ENCODE measurements at places on chromosomes 1 and 21.

DNA sequence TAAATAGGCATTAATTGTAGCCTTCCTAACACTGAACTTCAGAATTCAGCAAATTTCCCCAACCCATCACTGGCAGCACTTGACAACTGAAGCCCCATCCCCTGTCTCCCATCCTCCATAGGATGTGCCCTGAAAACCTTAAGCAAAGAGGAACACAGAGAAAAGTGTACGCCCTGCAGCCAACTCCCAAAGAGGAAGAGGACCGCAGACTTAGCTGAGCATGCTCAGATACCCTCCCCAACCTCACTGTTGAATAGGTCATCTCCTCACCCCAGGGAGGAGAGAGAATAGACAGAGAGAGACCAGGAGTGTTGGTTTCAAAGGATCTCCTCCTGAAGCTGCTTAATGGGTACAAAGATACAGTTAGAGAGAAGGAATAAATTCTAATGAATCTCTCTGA, 50.5 kb downstream of the CD2 start:
- no peak for DNase-seq

DNA sequence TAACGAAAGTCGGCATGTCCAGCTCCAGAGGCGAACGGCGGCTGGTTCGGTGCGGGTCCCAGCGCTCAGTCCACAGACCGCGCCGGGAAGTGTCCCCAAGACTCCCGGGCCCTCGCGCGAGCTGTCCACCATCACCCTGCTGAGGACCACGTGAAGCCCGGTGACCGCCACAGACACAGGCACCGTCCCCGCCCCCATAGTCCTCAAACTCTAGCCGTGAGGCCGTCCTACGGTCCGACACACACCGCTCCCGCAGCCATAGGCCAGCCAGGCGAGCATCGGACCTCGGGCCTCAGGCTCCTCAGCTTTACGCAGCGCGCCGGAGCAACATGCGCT, 535 bp downstream of the SETD4 start:
- DNase-seq, result no peak

GRCh38 chr1:197638316-197638715, 137.0 kb downstream of the DENND1B start:
- no peak for DNase-seq

DNA sequence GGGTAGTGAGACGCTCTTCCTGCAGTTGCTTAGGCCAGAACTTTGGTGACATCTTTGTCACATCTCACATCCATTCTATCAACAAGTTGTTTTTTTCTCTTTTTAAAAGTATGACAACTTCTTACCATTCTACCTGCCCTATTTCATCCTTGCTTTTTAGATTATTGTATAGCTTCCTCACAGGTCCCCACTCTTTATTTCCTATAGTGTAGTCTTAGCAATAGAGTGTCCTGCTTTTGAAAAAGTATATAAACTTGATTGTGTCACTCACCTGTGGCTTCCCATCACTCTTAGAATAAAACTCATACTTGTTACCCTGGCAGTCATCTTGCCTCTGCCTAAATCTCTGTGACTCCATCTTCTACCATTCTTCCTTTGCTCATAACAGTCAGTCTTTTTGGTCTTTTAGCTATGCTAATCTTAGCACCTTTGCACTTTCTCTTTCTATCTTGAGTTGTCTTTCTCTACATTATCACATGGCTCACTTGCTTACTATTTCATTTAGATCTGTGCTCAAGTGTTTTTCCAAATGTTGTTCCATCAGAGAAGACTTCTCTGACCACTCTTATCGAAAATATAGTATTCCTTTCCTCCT, 9.5 kb downstream of the CDC73 start:
- no peak for DNase-seq

DNA sequence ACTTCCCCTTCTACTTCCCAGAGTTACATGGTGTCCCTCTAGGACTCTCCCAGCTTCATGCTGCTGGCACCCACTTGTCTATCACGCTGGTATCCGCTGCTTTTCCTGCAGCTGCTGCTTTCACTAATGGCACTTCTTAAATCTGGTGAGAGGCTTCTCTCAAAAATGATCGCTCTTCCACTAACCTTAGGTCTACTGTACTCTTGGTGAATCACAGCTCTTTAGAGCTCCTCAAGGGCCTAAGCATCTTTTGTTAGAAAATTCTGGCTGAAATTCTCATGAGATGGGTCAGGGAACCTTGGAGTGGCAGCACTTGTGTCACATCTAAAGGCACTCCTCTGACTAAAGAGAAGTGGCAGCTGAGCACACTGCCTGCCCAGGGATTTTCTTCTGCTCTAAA, 32.1 kb downstream of the ZMYND12 start:
- DNase-seq, result no peak

GRCh38 chr1:33030575-33030974, 6.1 kb downstream of the AK2 start:
- DNase-seq, result no peak

GRCh38 chr1:113205980-113206766, 133.2 kb downstream of the LRIG2 start:
- DNase-seq, result peak; percentile 95

DNA sequence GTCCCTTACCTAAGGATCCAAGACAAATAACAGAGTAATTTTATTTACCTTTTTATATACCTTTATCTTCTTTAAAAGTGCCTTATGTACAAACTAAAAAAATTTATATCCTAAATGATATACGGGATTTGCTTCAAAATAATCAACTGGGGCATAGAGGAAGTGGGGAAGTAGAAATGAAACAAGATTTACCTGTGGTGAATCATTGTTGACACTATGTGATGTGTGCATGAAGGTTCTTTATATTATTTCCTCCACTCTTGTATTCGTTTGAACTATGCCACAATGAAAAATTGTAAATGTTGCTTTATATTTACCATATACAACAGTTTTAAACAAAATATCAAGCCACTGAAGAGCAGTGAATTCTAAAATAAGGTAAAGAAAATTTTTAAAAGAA, 13.0 kb downstream of the RGS7 start:
- no peak for DNase-seq

DNA sequence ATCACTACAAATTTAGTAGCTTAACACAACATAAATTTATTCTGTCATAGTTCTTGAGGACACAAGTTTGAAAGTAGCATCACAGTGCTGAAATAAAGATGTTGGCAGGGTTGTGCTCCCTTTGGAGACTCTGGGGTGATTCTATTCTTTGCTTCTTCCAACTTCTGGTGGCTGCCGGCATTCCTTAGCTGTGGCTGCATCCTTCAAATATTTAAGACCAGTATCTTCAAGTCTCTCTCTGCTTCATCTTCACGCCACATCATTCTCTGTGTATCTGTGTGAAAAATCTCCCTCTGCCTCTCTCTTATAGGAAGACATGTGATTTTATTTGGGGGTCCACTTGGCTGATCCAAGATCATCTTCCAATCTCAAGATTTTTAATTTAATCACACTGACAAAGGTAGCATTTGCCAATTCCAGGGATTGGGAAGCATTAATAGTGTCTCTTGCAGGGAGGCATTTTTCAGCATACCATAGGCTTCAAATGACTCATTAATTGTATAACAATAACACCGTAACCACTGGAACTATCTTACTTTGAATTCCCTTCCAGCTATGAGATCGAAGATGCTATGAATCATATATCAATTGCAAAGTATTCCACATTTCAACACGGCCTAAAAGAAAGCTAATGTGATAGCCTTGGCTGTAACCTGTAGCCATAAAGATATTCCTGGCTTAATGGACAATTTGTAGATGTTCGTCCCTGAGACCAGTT, 74.6 kb downstream of the DPT start:
- no peak for DNase-seq

DNA sequence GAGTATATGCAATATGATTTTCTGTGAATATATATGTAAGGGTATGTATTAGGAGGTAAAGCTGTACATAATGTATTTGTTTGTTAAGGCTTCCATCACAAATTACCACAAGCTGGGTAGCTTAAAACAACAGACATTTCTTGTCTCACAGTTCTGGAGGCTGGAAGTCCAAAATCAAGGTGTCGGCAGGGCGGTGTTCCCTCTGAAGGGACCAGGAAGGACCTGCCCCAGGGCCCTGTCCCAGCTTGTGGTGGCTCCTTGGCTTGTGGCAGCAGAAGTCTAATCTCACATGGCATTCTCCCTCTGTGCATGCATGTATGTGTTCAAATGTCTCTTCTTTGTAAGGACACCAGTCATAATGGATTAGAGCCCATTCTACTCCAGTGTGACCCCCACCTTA, 17.1 kb downstream of the TRIM67 start:
- no peak for DNase-seq

DNA sequence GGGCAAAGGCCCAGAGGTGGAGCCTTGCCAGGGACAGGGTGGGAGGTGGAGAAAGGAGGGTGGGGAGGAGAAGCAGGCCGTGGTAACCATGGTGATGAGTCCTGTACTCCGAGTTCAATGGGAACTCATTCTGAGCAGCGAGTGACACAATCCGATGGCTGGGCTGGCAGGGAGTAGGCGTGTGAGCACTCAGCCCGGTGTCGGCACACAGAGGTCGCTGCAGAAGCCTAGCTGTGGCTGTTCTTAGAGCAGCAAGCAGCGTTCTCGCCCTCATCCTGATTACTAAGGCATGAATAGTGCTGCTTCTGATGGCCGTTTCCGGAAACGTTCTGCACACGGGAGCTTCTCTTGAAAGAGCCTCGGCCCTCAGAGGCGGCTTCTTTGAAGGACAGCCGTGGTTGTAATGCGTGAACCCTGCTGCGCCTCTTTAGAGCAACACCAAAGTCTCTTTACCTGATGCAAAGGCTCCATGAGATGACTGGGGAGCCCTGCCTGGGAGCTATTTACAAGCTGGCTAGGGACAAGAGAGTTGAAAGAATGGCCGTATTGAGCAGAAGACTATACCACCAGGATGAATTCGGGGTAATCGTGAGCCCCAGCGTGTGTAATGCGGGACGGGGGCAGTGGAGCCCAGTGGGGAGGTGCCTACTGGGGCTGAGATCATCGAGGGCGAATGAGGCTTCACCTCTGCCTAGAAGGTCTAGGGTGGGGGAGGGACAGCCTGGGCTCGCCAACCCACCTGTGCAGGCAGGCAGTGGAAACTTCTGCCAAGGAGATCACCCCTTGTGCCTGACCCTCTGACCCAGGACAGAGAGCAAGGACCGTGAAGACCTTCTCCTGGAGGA, 72.8 kb upstream of the PAX7 start:
- DNase-seq, result peak; percentile 92

- no peak for DNase-seq
These were observed 97.4 kb downstream of the GIPC2 start for GRCh38 chr1:78143152-78143551.

GRCh38 chr1:230392920-230393521, 33.1 kb downstream of the PGBD5 start:
- DNase-seq, result no peak

DNA sequence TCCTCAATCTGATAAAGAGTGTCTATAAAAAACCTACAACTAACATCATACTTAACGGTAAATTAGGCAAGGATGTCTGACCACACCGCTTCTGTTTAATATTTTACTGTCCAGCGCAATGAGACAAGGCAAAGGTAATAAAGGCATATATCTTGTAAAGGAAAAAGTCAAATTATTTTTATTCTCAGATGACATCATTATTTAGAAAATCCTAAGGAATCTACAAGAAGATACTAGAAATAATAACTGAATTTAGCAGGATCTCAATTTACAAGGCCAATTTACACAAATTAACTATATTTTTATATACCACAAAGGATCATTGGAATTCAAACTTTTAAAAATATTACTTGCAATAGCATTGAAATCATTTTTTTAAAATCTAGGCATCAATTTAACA, 29.4 kb downstream of the GJA4 start:
- DNase-seq, result no peak

DNA sequence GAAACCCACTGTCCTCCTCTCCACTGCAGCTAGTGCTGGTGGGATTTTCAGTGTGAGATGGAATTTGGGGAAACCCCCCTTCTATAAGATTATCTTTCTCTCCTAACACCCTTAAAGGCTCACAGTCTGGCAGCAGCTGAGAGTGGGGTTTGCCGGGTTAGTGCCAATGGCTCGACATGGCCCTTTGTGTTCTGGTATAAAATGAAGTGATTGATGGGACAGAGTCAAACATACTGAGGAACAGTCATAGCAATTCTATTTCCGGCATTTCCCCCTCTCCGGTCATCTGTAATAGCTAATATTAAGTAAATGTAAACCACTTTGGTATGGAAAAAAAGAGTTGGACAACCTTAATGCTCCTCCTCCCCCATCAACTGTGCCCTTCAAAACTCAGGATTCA, 37.6 kb downstream of the TFF3 start:
- DNase-seq, result no peak
